ENCODE measurements at places on chromosomes 2 and 18.

DNA sequence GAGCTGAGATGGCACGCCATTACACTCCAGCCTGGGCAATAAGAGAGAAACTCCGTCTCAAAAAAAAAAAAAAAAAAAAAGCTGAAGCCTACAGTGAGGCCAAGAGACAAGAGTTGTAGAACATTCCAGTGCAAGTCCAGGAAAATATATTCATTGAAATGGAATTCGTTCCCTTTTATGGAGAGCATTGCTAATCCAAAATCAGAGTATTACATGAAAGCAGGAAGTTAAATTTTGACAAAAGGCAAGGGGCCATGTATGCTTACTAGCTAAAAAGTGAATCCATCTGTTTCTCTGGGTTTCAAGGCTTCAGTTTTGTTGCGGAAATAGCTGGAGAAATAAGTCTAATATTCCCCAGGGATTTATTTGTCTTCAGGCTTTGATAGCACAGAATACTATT lies 471.7 kb downstream of the THSD7B start:
- peak; percentile 2 for DNase-seq

DNA sequence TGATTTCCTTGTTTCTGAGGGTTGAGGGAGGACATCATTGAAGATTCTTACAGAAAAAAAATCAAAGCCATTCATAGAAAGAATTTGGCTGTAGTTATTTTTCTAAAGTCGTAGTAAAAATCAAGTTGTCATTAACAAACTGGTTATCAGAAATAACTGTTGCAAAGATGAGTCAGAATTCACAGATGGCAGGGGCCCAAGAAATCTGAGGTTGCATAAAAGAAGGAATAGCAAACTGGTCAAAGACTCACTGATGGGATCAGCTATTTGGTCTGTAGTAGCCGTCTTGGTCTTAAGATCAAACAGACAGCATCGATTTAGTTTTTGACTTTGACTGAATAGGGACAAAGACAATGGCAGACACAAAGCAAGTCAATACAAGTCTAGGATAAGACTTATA lies 334.3 kb downstream of the FIGN start:
- peak; percentile 48 for DNase-seq

DNA sequence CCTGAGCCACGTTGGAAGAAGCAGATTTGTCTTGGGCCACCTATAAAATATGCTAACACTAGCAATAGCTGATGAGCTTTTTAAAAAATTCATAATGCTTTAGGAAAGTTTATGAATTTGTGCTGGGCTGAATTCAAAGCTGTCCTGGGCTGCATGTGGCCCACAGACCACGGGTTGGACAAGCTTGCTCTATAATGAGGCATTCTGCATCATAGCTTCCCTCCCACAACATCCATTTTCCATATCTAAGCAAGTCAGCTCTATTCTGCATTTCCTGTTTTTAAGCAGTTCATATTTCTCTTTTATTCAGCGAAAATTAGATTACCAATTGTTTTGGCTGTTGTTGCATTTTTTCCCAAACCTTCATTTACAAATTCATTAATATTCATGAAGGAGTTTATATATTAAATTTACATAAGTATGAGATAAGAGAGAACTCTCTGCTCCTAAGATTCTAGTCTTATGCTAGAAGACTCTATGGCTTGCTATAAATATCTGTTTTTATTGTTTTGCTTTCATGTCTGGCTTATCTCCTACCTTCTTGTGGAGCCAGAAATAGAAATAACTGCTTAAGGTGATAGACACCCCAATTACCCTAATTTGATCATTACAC lies 114.5 kb upstream of the HNRNPA3 start:
- no peak for DNase-seq

DNA sequence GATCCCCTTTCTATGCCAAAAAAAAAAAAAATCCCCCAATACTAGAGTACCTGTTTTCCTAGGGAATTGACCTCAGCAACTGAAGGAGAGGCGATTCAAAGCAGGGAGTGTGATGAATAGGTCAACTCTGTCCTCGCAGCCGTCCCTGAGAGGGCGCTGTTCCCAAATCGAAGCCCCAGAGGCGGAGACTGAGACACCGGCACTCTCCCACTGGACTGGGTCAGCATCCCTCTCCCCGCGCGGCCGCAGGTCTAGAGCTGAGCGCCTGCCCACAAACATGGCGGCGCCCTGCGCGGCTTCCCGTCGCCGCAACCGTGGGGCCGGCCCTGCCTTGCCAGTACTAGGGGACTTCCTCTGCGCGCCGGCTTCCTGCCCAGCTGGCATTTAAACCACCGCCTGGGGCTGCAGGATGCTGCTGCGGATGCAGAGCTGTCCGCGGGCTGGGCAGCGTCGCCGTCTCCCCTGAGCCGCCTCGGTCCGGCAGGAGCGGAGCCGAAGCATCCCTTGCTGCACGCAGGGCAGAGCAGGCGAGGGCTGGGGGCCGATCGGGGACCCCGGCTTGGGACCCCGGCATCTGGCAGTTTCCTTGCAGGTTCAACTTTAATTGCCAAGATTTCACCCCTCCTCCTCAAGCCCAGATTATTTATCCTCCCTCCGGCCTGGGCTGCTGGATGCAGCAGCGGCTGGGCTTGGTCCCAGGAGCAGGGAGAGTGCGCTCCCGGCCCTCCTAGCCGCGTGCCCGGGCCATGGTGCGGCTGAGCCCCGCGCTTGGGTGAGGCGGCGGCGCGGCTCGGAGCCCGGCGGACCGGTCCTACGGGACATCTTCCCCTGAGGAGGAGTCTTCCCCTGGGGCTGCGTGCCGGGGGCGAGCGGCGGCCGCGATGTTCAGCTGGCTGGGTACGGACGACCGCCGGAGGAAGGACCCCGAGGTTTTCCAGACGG lies at the start of gene EHD3:
Gene EHD3, plus strand, starts transcription at position 412 of the 942 bp plus-strand sequence. Its CDS starts 470 bp downstream, at position 882.
- peak; percentile 92 for DNase-seq

GRCh38 chr2:157853211-157853610 lies 22.9 kb downstream of the ACVR1 start:
- DNase-seq: peak; percentile 22

DNA sequence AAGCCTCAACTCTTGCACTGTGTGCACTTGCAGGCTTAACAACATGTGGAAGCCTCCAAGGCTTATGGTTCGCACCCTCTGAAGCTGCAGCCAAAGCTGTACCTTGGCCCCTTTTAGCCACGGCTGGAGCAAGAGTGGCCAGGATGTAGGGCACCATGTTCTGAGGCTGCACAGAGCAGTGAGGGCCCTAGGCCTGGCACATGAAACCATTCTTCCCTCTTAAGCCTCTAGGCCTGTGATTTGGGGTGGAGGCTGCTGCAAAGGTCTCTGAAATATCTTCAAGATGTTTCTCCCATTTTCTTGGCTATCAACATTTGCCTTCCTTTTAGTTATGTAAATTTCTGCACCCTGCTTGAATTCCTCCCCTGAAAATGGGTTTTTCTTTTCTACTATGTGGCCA lies 161.9 kb upstream of the SPATS2L start:
- no peak for DNase-seq

- DNase-seq: no peak
Measured at GRCh38 chr2:24875272-24875671, 44.8 kb downstream of the ADCY3 start.

- no peak for DNase-seq
Measured at GRCh38 chr2:74555610-74556103, 1.1 kb downstream of the DOK1 start.

DNA sequence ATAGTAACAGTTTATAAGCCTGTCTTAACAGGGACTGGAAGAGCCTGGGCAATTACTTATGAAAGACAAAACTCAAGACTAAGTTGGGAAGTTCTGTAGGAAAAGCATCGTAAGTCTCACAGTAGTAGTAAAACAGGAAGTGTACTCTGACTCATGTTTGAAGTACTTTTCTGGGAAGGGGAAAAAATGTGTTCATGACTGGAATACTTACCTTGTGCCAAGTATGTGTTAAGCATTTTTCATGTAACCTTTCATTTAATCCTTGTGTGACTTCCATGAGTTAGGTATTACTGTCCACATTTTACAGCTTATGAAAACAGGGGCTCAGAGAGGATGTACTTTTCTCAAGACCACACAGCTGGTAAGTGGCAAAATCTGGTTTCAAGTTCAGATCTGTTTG lies 13.7 kb upstream of the SKOR2 start:
- DNase-seq: peak; percentile 64

- peak; percentile 100 for DNase-seq
Measured at GRCh38 chr2:64831134-64831976, 157.8 kb upstream of the SLC1A4 start.

GRCh38 chr18:36543030-36543429 lies 245.5 kb downstream of the FHOD3 start:
- DNase-seq: no peak

DNA sequence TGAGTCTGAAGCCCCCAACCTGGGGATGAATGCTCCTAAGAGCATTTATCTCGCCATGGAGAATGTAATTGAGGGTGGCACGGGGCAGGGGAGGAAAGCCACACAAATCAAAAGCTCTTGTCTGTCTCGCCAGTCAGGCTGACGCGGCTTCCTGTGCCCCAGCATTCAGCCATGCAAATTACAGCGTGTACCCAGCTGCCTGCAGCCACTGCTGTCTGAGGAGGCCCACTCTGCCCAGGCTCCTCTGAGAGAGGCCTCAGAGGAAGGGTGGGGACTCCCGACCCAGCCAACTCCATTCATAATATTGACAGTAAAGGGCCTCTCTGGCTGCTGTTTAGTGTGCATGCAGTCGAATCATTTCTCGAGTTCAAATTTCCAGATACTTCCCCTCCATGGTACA lies 22.0 kb downstream of the SMAD7 start:
- DNase-seq: peak; percentile 48

All from ELR (cell line).